ENCODE measurements at places on chromosomes 7 and 10. TPM values are rescaled to one million over a fixed set of nuclear protein-coding genes. Genes with fewer than 3 reads are reported as not detected.

Gene PON3
- total RNA-seq = 0.96 TPM

Gene PPP1R3C
- total RNA-seq = 6.0 TPM

Gene DMBT1
- total RNA-seq = under 0.01 TPM

Gene VGF
- 0.24 TPM for total RNA-seq

Gene CCDC71L
- 15.2 TPM for total RNA-seq

Gene SRGN
- total RNA-seq = 13.5 TPM

Gene SDK1
- total RNA-seq = 1.7 TPM

Gene NEURL1
- 0.24 TPM for total RNA-seq

Gene TUBGCP2
- total RNA-seq = 50.1 TPM

Gene NUPR2
- not detected for total RNA-seq

Gene ODAD2
- total RNA-seq = not detected

Gene ARHGAP12
- 29.4 TPM for total RNA-seq

Gene GFRA1
- 19.8 TPM for total RNA-seq

Gene ZC3HAV1L
- 16.2 TPM for total RNA-seq

Gene PTN
- total RNA-seq = 0.24 TPM

Gene CPED1
- 0.96 TPM for total RNA-seq

Gene C10orf88
- total RNA-seq = 8.0 TPM

Gene AS3MT
- 4.9 TPM for total RNA-seq

Gene TMEM229A
- total RNA-seq = not detected

Gene AGR3
- total RNA-seq = not detected

Gene EEPD1
- total RNA-seq = 4.0 TPM

Gene ITPRID1
- total RNA-seq = not detected

Gene TMEM213
- not detected for total RNA-seq

Gene CNTNAP2
- 0.43 TPM for total RNA-seq

Gene UPK3B
- total RNA-seq = 1.7 TPM

Gene NPC1L1
- total RNA-seq = not detected

Gene PFKP
- 187 TPM for total RNA-seq

Gene FAM13C
- total RNA-seq = 0.24 TPM

Gene PCGF6
- 14.3 TPM for total RNA-seq

Gene ITIH5
- 0.21 TPM for total RNA-seq

Gene TCERG1L
- total RNA-seq = not detected

Gene NXPH1
- total RNA-seq = not detected

Gene PHYHIPL
- not detected for total RNA-seq

Gene INA
- total RNA-seq = not detected

Gene ZNF655
- total RNA-seq = 52.9 TPM

Gene CPEB3
- total RNA-seq = 0.48 TPM

Gene CPVL
- total RNA-seq = 3.4 TPM

Gene GNAI1
- total RNA-seq = 100.0 TPM

Gene SEC61A2
- total RNA-seq = 5.5 TPM

Gene HMX3
- not detected for total RNA-seq

Gene ACSL5
- under 0.01 TPM for total RNA-seq

Gene RBM20
- under 0.01 TPM for total RNA-seq

Gene ATG9B
- total RNA-seq = not detected

Gene ITGB8
- total RNA-seq = 24.9 TPM

Gene CNNM1
- under 0.01 TPM for total RNA-seq

Gene NFE2L3
- 9.4 TPM for total RNA-seq

Gene ANKRD61
- 0.48 TPM for total RNA-seq

Gene CALD1
- total RNA-seq = 265 TPM

Gene PPP1R9A
- 0.85 TPM for total RNA-seq
